ENCODE measurements at places on chromosomes 5 and 9.
A peak's percentile ranks its signal among the peaks of the same experiment; 100 is the strongest.

GRCh38 chr5:160525471-160526261 lies 104.0 kb downstream of the PTTG1 start:
- no peak for DNase-seq

- no peak for DNase-seq
Observed at GRCh38 chr9:108688051-108688450, 167.7 kb downstream of the ACTL7B start.

DNA sequence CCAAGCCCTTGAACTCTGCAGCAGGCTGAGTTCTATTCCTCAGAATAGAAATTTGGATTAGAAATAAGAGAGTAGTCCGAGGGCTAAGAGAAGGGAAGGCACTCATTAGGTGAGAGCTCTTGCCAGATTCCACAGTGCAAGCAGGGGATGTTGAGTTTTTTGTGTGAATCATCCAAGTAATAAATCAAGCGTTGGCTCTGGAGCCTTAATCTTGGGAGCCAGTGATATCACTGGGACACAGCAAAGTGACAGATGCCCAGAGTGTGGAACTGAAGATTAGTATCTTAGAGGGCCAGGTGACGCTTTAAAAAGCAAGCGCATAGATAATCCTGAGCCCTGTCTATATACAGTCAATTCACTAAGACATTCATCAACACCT lies 60.3 kb downstream of the FOXD1 start:
- no peak for DNase-seq

DNA sequence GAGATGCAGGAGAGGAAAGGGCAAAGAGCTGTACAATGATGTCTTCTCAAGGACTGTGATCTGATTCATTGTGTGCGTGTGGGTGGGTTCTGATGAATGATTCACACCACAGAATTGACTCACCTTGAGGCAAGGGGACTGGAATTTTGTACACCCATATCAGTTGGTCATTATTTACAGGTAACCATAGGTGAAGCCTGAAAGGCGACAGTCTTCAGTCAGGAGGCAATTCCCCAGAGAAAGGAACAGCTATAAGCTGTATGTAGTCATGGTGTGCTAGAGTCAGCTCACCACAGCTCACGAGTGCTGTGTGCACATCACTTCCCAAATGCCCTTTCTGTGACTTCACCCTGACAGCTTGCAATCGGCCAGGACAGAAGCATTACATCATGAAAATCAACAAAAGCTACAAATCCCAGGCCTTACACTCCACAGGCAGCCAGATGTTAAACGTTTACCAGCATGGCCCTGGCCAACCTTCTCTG lies 87.6 kb upstream of the RPS23 start:
- no peak for DNase-seq

DNA sequence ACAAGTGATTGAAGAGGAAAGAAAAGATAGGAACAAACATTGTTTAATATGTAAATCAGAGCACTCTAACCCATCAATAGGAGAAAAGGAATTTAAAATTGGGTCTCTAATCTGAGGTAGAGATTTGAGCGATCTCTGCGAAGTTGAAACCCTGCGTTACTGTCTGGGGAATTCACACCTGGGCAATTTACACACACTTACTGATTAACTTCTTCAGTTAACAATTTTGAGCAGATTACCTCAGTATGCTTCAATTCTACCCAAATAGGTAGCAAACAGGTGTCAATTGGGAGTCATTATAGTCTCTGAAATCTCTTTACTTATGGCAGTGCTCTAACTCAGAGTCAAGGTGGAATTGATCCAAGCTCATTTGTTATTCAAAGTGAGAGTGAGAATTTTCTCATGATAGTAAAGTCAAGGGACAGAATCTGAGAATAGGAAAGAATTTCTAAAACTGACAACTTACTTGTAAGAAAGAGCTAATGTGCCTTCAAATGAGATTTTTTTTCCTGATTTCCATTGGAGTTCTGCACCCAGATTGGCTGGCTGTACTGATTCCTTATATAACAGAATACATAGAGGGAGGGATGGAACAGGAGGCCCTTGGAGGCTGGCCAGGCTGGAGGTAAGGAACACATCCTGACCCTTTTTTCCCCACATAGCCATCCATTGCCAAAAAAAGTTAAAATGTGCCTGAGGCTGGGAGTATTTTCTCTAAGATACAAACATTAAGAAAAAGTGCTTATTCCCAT lies 27.1 kb upstream of the IFNA14 start:
- DNase-seq: no peak

DNA sequence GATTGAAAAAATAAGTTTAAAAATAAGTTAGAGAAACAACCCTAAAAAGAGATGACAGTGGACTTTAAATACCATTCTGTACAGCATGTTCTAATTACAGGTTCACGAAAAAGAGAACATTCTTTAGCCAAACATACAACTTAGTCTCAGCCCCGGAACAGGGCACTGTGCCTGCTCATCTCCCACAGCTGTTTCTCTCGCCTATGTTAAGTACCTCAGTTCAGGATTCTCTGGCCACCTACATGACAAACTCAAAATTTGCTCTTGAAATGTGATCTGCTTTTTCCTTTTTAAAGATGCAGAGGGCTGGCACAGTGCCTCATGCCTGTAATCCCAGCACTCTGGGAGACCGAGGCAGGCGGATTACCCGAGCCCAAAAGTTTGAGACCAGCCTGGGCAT lies 52.3 kb downstream of the MYO10 start:
- DNase-seq: no peak

DNA sequence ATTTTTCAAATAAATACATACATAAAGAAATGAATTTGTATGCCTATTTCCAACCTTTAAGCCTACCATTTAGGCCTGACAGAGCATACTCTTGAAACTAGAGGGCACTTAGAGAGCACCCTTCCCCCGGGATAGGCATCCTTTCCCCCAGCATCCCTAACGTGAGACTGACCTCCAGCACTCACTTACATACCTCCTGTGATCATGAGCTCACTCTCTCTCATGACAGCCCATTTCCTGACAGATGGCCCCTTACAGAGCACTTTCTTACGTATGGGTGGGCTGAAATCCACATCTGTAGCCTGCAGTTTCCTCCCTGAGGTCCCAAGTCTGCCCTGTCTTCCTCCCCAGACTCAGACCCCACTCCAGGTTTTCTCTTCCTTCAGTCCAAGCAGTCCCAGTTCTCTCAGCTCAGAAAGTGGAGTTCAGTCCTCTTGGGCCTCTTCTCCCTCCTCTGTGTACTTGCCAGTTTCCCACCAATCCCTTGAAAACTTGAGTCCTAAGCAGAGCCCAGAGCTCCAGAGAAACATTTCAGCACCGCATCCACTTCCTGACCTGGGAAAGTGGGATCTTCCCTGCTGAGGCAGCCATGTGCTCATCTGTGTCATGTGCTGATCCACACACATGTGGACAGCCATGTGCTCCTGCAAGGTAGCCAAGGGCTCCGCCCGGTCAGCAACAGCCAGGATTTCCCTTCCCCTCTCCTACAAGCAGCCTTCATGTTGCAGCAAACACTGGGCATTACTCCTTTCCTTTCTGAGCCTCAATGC lies 2.2 kb upstream of the CDX1 start:
- DNase-seq: no peak

DNA sequence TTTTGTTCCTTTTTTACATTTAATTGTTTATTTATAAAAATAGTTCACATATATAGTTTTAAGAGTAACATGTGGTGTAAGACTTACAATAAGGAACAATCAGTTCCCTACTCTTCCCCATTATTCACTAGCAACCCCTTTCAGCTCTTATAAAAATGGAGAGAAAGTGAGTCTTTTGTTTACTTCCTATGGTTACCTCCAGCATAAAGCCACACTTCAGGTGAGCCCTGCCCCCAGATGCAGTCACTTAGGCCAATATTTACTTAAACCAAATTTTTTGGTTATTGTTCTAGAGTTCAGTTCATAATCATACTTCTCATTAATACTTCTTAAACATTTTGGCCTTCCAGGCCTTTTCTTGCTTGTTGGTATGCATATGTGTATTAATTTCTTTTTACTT lies 33.7 kb downstream of the UBE2R2 start:
- peak; percentile 11 for DNase-seq

- no peak for DNase-seq
Observed at GRCh38 chr5:63398346-63398745, 563.9 kb downstream of the HTR1A start.

GRCh38 chr9:105244734-105245028 lies 230 bp downstream of the SLC44A1 start:
- peak; percentile 71 for DNase-seq

DNA sequence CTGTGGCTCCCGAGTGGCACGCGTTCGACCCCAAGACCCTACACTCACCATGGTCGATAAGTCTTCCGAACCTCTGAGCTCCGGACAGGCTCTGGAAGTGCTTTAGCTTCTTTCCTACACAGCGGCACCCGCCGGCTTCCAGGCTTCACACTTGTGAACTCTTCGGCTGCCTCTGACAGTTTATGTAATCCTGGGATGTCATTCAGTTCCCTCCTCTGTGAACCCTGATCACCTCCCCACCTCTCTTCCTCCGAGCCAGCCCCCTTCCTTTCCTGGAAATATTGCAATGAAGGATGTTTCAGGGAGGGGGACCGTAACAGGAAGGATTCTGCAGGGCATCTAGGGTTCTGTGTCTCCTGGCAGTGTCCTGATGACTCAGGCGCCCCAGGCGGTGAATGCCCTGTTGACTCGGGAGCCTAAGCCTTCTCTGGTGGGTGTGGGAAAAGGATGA lies at the start of gene CD14:
CD14 (minus strand) TSS at position 155 of the 451 bp plus-strand sequence; CDS start at position 51, 104 bp downstream.
- DNase-seq: no peak

GRCh38 chr5:178310130-178310865 lies 77.7 kb upstream of the PHYKPL start:
- no peak for DNase-seq

- DNase-seq: no peak
Observed at GRCh38 chr5:42768106-42768504, 11.5 kb downstream of the CCDC152 start.

DNA sequence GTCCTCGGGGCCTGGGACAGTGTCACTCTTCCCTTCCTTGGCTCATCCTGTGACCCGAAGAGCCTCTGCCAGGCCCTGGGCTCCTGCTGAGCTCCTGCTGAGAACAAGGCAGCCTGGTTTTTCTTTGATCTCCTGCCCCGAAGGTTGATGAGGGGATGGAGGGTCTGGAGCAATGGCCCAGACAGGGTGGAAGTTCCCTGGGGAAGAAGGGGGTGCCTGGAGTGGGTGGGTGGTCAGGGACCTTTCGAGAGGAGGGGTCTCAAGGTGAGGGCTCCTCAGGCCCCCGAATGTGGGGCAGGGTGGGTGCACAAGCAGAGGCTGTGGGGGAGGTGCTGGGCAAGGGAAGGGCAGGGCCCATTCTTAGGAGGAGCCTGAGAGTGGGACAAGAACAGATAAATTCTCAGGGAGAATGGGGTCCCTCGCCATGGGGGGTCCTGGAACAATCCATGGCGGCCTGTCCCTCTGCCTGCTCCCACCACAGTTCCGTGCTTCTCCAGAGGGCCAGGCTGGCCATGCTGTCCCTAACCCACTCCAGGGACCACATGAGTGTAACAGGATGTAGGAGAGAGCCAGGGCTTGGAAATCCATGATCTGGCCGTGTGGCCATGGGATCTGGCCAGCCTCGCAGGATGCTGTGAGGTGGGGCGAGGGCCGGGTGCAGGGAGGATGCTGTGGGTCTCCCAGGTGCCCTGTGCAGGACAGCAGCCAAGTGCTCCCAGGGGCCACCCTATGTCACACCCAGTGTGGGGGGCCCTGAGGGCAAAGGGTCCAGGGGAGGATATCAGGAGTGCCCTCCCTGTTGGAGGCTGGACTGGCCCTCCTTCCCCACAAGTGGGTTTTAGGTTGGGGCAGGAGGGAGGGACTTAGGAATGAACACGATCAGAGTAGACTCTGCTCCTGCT lies 128.5 kb upstream of the LPCAT1 start:
- DNase-seq: no peak

- no peak for DNase-seq
Observed at GRCh38 chr9:37324261-37324683, 98.2 kb upstream of the GRHPR start.

- DNase-seq: peak; percentile 74
Observed at GRCh38 chr5:572398-573019, 39.6 kb upstream of the CEP72 start.

GRCh38 chr5:132259069-132259851 lies 1.8 kb downstream of the PDLIM4 start:
- DNase-seq: no peak

DNA sequence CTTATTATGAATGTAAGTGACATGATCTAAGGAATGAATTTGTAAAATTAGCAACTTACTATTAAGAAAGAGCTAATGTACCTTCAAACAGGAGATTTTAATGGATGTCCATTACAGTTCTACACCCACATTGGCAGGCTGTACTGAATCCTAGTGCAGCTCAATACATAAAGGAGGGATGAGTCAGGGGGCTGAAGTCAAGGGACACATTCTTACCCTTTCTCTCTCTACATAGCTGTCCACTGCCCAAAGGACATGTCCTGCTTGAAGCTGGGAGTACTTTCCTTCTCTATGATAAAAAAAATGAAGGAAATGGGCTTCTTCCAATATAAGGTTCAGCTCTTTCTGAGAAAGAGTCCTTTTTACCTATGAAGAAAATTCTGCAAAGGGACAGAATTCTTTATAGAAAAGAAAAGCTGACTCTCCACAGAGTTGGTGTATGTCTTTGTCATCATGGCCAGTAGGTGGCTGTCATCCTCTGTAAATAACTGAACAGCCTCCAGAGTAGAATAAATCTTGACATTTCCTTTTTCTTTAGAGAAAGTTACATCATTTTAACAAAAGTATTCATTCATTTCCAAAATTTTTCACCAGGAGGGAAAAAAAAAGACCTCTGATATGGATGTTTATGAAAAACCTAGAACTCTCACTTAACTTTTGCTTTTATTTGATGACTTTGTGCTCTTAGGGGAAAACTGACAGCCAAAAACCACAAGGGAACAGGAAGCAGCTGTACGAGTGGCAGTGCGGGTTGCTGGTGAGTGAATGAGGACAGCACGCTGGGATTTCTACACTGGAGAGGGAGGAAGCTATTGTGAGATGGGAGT lies 13.1 kb upstream of the IFNA14 start:
- peak; percentile 75 for DNase-seq

GRCh38 chr5:140570488-140570887 lies 5.9 kb downstream of the SLC35A4 start:
- no peak for DNase-seq

GRCh38 chr9:91698266-91698665 lies 251.8 kb downstream of the ROR2 start:
- DNase-seq: no peak

DNA sequence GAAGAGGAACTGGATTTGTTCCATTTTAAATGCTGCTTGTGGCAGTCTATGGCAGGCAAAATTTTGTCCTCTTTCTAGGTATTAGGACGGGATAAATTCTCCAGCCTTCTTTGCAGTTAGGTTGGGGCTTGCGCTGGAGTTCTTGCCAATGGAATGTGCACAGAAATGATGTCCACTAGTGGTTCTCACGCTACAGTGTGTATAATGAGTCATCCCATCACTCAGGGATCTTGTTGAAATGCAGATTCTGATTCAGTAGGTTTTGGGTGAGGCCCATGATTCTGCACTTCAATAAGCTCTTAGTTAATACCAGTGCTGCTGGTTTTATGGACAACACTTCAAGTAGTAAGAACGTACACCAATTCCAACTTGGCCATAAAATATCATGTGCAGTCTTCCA lies 317.6 kb upstream of the KLF4 start:
- DNase-seq: no peak

All from NCI-H2081 (cell line).